Germinal center (tissue), 1 donor: ENCODE measurements at places on chromosomes 13 and 19.

DNA sequence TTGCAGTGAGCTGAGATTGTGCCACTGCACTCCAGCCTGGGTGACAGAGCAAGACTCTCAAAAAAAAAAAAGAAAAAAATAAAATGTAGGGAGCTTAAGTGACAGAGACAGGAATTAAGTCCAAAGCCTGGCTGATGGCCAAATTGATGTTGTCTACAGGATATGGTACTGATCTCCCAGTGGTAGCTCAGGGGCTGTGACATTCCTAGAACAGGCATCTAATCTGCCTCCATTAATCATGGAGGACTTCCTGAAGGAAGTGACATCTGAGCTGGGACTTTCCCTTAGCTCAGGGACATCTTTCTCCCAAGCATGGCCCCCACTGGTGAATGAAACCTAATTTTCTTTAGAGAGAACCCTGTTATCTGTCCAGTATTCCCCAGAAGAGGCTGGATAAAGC, 11.4 kb upstream of the EDDM13 start:
- no peak for DNase-seq

DNA sequence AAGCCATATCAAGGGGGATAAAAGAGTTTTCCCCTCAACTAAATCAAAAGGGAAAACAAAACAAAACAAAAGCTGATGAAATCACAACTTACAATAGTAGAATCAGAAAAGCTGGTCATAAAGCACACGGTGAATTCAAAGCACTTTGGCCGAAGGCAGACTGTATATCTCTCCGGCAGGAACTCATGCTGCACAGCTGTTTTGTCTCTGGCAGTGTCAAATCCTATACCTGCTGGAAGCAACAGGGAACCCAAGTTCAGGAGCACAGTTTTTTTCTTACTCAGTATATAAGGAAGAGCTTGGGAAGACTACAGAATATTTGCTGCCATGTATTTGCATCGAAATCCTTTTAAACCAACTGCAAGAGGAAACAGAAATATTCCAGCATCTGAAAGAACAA, 213.7 kb downstream of the RFC3 start:
- DNase-seq, result no peak

DNA sequence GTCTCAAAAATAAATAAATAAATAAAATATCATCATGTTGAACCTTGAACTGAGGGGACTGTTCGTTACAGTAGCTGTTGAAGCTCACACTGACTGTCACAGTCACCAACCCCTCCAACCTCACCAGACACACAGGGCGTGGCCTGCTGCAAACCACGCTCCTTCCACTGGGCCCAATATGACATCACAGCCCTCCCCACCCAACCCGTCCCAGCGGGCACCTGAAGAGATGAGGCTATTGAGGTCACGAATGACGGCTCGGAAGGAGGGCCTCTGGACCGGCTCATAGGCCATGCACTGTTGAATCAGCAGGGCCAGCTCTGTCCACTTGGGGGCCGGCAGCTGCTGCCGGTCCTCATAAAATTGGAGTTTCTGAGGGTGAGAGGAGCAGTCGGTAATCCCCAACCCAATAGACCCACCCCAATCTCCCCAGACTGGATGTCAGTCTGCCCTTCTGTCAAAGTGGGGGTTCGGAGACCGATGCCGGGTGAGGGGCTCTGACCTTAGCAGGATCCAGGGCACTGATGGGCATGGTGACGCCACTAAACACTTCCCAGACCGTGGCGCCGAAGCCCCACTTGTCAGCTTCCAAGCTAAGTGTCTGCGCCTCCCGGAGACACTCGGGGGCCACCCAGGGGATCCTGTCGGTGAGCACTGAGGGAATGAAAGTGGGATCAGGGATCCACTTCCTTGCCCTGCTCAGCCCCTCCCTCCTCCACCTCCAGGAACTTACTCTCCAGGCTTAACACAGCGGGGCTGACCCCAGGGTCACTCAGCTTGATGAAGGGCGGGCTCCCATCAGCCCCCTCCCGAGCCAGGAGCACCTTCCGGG, 13.2 kb downstream of the JAK3 start:
- DNase-seq, result no peak

- DNase-seq, result no peak
Observed at GRCh38 chr19:47704656-47705055, 8.6 kb upstream of the EHD2 start.

- no peak for DNase-seq
Observed at GRCh38 chr19:39211731-39212374, 7.8 kb upstream of the SYCN start.

DNA sequence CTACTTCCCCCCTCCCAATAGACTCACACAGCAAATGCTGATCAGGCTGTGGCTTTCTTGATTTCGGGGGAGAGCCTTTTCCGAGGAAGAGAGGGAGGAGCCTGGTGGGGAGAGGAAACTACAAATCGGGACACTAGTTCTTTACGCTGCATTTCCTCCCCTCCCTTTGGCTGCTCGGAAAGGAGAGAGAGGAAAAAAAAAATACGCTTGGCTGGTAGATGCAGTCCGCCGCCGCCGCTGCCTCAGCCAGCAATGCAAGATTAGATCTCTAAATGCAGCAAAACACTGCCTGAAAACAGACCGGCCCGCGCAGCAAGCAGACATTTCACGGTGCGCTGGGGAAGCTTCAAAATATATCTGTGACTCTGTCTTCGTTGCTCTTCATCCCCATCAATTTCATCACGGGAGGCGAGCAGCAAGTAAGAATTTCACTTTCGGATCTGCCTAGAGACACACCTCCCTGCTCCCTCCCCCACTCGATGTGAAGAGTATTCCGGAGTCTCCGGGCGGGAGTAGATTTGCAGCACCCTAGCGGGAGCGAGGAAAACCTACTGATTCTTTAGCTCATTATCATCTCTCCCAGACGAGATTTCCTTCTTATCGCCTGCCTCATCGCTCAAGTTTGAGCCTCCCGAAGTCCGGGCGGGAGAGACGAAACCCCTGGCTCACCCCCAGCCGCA, at the start of gene PCDH17:
Gene PCDH17 (plus strand): TSS at position 149 of the 680 bp plus-strand sequence. CDS start 803 bp downstream, outside the sequence.
- no peak for DNase-seq
